ENCODE measurements at places on chromosomes 7 and 10.
A peak's percentile ranks its signal among the peaks of the same experiment; 100 is the strongest.

GRCh38 chr7:137591421-137591837, 247.9 kb upstream of the PTN start:
- DNase-seq, result no peak

GRCh38 chr7:105788816-105789349, 87.5 kb downstream of the ATXN7L1 start:
- DNase-seq, result no peak

GRCh38 chr7:100515072-100515532, 23.9 kb upstream of the AGFG2 start:
- no peak for DNase-seq

GRCh38 chr7:67423065-67423464, 426.4 kb downstream of the TYW1 start:
- DNase-seq, result no peak

DNA sequence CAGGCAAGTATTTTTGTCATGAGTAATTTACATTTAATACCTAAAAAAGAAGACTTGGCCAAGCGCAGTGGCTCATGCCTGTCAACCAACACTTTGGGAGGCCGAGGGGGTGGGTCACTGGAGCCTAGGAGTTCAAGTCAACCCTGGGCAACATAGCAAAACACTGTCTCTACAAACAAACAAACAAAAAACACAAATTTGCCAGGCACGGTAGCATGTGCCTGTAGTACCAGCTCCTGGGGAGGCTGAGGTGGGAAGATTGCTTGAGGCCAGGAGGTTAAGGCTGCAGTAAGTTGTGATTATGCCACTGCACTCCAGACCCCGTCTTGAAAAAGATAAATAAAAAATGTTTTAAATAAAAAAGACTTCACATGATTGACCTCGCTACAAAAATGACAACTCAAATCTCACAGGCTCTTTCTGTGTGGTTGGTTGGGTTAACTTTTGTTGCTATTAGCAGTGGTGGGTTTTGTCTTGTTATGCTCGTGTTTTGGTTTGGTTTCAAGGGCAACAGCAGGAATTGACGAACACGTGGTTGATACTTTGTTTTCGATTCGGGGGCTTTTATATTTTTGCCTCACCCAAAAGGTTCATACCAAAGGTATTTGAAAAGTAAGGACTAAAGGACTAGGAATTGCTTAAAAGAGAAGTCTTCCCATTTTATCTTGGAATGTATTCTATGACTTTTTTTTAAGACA, 227.2 kb upstream of the MKLN1 start:
- no peak for DNase-seq

GRCh38 chr10:80443531-80443974, 10.6 kb upstream of the TSPAN14 start:
- no peak for DNase-seq

- no peak for DNase-seq
Observed at GRCh38 chr10:75347186-75347585, 54.4 kb downstream of the ZNF503 start.

DNA sequence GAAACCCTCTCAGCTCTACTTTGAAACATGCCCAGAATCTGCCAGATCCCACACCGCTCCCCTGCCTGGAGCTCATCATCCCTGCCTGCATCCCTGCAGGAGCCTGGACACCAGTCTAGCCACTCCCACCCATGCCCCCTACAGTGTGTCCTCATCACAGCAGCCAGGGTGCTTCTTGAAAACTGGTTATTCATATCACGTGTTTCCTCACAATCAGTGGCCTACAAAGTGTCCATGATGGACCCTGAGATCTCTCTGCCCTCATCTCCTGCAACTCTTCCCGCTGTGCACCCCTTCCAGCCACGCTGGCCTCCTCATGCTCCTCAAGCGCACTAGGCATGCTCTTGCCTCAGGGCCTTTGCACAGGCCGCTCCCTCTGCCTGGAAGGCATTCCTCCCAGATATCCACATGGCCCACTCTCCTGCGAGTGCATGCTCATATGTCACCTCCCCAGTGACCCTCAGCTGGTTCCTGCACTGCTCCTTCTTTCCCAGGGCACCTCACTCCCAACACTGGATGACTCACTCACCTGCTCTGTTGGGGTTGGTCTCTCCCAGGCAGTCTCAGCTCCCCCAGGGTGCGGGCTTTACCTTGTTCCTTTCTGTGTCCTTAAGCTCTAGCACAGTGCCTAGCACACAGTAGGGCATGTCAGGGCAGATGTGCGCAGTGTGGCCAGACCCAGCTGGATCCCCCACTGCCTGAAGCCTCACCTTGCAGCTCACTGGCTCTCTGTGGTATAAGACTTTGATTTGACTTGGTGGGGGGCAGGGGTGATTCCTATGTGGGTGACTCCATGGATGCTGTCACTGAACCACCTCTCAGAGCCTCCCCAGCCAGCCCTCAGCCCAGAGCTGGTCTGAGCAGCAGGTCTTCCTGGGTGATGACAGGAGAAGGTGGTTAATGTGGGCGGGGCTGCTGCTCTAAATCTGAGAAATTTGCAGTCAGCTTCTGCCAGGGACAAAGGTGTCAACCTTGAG, 37.3 kb downstream of the CDH23 start:
- DNase-seq, result no peak

DNA sequence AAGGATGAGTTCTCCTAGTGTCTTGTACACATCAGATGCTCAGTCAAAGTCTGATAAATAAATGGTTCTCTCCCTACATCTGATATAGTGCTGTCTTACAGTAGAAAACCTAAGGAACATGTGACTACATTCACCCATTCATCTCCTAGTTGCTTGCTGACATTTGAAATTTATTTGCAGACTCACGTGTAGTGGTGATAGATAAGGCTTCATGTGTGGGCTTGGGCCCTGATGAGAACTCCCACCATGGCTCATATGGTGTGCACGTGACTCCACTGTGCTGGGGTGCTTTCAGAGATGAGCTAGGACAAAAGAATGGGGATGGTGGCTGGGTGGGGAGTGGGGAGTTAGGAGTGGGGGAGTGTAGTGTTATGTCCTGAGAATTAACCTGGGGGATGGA, 287.3 kb downstream of the RPS24 start:
- DNase-seq, result no peak

DNA sequence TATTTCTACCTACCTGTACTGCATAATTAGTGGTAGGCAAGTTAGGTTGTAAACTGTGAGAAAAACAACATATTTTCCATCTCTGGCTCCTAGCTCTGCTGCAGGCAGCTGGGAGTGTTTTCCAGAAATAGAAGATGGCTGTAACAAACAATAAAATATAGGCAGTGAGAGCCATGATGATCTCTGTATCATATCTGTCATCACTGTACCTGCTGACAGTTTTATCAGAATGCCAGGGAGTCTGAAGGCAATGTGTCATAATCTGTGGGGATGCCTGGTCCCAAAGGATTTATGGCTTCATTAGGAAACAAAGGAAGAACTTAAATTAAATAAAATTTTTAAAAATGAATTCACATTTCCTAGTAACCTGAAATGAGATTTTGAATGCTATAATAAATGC, 160.9 kb upstream of the SMIM30 start:
- no peak for DNase-seq

DNA sequence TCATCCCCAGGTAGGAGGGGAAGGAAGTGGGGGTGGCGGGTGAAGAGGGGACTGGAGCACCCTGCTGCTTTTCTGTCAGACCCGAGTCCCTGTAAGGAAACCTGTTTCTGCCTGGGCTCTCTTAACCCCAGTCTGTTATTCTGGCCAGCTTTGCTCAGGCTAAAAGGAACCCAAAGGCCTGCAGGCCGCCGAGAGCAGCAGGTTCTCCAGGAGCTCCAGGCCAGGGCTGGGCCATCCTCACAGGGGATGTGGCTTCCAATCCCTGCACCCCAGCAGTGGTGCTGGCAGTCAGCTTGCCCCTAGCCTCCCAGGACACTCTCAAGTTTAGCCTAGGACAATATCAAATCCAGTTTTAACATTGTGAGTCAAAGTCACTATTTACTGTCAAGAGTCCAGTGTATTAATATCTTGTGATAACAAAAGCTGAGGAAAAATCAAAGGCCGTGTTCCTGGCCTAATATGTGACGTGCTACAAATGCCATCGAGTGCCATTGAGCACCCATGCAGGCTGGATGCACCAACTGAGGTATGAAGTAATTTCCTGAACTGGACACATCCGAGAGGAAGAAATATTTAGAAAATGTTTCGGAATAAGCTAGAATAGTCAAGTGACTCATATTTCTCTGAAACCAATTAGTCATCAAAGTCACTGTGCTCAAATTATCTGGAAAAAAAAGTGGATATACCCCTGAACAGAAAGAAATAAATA, 7.0 kb downstream of the PKD1L1 start:
- no peak for DNase-seq

GRCh38 chr7:157278167-157278790, 58.5 kb upstream of the DNAJB6 start:
- DNase-seq, result no peak

- no peak for DNase-seq
Observed at GRCh38 chr10:24097751-24098207, 111.2 kb upstream of the KIAA1217 start.

GRCh38 chr10:61941202-61941681, 39.7 kb downstream of the ARID5B start:
- no peak for DNase-seq

- no peak for DNase-seq
Observed at GRCh38 chr7:111459065-111459756, 103.1 kb downstream of the IMMP2L start.

DNA sequence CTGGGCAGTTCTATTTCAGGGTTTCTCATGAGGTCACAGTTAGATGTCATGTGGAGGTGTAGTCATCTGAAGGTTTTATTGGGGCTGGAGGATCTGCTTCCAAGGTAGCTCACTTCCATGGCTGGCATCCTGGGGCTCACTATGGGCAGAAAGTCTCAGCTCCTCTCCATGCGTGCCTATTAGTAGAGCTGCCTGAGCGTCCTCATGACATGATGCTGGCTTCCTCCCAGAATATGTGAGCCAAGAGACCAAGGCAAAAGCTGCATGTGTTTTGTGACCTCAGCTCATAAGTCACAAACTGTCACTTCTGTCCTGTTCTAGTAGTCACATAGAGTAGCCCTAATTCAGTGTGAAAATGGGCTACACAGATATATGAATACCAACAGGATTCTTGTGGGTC, 524.4 kb downstream of the SUGCT start:
- no peak for DNase-seq

GRCh38 chr10:104437226-104437625, 83.6 kb downstream of the CFAP58 start:
- no peak for DNase-seq

DNA sequence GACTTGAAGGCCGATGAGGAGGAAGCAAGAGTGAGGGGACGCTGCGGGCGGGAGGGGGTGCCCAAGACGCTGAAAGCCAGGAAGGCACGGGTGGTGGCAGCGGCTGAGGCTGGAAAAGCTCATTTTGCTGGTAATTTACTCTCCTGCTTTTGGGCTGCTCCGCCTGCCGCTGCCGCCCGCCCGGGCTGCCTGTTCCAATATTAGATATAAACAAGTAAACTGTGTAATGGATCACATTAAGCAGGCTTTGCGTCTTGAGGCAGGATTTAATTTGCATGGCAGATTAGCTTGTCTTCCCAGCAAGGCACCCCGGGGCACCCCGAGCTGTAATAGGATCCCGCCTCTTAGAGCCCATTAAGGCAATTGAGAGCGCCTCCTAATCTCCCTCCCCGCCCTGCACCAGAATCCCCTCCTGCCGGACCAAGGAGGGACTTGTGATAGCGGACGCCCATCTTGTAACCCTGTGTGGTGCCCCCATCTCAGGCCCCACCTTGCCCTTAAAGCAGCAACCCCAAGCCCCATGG, 46.1 kb upstream of the SLF2 start:
- DNase-seq, result no peak

GRCh38 chr10:27688276-27688675, 57.3 kb downstream of the MKX start:
- no peak for DNase-seq

- no peak for DNase-seq
Observed at GRCh38 chr7:114539575-114539974, 125.0 kb downstream of the FOXP2 start.

DNA sequence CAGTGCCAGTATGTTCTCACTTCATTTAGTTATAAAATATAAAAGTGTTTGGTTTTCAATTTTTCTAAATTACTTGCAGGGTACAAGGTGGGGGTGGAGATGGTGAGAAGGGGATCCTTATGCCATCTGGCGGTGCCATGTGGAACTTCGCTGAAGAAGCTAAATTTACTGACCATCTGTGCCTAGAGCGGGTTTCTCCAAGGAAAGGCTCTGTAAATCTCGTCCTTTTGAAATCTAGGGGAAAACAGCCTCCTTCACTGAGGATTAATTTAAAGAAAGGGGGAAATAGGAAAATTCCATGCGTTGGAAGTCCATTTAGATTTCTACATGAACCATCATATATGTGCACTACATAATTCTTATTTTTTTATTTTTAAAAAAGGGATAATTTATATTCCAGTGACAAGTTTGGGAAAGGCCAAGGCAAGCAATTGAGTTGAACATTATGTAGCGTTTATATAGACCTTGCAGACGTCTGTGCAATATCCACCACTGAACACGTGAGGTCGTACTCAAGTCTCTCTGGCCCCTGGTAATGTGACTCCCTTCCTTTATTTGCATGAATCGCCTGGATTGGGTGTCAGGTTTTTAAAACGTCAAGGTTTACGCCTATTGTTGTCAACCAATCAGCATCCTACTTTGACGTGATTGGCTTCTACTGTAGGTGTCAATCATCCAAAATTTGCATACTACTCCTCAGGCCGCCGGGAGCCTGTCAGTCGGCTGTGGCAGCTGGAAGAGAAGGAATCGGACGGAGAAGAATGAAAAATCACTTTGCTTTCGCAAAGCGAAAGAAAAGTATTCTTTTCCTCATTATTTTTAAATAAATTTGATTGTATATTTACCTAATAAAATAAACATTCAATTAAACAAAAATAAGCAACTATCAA, 297.1 kb upstream of the NFE2L3 start:
- DNase-seq, result peak; percentile 99

- DNase-seq, result no peak
Observed at GRCh38 chr10:87058171-87058570, 36.5 kb downstream of the GLUD1 start.

- DNase-seq, result no peak
Observed at GRCh38 chr7:13278020-13278419, 590.6 kb downstream of the ARL4A start.

DNA sequence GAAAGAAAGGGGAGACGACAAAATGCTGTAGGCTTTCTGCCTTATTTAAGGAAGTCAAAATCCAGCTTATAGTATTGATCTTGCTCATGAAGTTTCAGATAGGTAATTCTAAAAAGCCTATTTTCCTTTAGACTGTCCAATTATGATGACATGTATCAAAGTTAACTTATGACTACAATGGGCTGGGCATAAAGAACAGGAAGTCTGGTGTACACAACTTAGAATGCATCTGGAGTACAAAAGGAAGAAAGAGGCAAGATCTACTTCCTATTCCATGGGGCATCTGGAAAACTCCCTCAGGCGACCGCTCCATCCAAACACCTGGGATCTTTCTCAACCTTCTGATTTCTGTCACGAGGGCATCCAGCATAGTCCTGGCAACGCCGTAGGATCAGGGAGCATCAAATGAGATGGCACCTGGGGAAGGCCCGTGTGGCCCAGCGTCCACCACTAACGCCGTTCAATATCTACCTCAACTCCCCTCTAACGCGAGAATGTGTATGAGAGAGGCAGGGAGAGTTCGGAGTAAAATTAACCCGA, 512 bp downstream of the FAM24B start:
- DNase-seq, result no peak

- DNase-seq, result no peak
Observed at GRCh38 chr10:22564060-22564459, 150.3 kb downstream of the PIP4K2A start.

- DNase-seq, result no peak
Observed at GRCh38 chr10:64518456-64518855, 997.3 kb downstream of the REEP3 start.

- DNase-seq, result no peak
Observed at GRCh38 chr7:117435475-117436043, 8.3 kb upstream of the ASZ1 start.

GRCh38 chr10:127193125-127193524, 3.3 kb downstream of the INSYN2A start:
- DNase-seq, result no peak
